ENCODE measurements at places on chromosomes 1 and 21.

GRCh38 chr1:95793893-95794292 lies 559.9 kb downstream of the RWDD3 start:
- DNase-seq, result no peak

GRCh38 chr1:29120947-29121485 lies 2.7 kb downstream of the TMEM200B start:
- no peak for DNase-seq

GRCh38 chr1:185157599-185158412 lies 839 bp downstream of the SWT1 start:
- no peak for DNase-seq

DNA sequence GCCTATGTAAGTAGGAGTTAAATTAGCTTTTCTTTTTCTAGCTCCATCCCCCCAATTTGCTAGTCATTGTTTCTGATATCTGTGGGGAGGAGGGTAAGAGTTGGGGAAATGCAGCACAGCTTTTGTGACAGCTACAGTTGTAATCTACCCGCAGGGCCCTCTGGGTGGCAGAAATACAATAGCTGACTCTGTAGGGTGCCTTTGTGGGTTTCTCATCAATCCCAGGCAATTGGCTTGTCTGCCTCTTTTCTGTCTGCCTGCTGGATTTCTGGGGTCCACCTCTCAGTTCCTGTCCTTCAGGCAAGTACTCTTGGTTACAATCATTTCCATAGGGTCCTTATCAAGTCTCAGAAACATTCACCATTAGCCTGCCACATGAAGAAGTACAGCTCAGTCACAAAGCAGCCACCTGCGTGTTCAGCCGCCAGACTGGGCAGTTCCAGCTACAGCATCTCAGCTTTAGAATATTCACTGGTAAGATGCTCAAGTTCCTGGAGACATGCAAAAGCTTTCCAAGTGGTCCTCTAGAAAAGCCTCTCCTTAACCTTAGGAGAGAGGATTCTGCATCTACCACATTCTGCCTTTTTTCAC lies 19.2 kb upstream of the SLC44A5 start:
- no peak for DNase-seq

DNA sequence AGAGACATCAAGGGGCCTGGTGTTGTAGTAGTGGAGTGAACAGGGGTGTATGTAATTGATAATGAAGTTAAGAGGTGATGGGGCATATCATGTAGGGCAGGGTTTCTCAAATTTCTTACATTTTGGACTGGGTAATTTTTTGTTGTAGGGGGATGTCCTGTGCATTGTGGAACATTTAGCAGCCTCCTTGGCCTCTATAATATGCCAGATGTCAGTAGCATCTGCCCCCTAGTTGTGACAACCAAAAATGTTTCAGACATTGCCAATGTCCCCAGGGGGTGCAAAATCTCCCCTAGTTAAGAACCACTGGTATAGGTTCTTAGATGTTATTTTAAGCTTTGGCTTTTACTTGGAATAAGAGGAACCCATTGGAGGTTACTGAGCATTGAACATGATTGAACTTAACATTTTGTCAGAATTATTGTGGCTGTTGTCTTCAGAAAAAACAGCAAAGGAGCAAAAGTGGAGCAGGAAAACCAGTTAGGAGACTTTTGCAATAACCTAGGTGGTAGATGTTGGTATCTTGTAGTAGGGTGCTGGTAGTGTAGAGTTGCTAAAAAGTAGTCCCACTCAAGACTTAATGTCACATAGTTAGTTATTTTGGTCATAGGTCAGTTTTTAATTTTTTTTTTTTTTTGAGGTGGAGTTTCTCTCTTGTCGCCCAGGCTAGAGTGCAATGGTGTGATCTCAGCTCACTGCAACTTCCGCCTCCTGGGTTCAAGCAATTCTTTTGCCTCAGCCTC lies 6.2 kb downstream of the ZNF326 start:
- DNase-seq, result no peak

Measured in NCI-H2081 treated with DMSO at 0.1 percent for 48 hours (cell line).